ENCODE measurements at places on chromosomes 4 and X. TPM values are rescaled to one million over a fixed set of nuclear protein-coding genes. Genes with fewer than 3 reads are reported as not detected.
A peak's percentile ranks its signal among the peaks of the same experiment; 100 is the strongest.

Gene GLUD2
- 0.25 TPM for total RNA-seq

Gene MND1
- total RNA-seq: 10.8 TPM

Gene XAGE1A
- not detected for total RNA-seq

Gene THAP9
- total RNA-seq: 1.8 TPM

Gene VCX3B
- total RNA-seq: not detected

GRCh38 chr4:41887821-41888686 lies 47.2 kb upstream of the TMEM33 start:
- DNase-seq: no peak

- no peak for DNase-seq
Measured at GRCh38 chrX:40755291-40756249, 20.2 kb upstream of the MED14 start.

DNA sequence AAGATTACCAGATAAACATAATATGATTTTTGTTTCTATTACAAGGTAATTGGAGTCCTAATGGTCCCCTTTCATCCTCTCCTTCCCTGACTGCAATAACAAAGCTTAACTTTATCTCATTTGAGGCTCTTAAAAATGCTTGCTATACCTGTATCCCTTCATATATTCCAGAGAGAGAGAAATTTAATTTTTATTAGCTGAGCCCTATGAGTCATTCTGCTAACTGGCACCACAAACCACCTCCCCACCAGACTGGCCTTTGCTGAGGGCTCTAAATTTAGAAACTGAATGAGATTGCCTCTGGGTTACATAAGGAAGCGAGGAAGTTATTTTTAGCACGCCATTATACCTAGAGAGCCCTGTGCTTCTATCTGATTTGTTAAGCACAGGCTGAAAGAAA lies 27.4 kb downstream of the CBLL2 start:
- peak; percentile 11 for DNase-seq

DNA sequence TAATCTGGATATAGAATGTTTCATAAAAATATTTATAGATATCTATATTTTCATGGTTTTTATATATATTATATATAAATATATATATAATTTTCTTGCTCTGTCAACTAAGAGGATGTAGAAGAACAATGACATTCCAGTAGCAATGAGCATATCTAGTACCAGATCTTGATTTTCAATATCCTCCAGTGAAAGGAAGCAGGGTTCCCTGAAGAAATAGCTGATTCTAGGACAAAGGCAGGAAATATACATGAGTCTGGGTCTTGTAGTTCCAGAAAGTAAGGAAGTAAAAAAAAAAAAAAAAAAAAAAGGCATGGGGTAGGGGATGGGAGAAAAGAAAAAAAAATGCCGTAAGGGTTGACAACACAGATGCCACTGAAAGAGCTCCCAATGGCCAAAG lies 241.4 kb downstream of the RASL11B start:
- no peak for DNase-seq

DNA sequence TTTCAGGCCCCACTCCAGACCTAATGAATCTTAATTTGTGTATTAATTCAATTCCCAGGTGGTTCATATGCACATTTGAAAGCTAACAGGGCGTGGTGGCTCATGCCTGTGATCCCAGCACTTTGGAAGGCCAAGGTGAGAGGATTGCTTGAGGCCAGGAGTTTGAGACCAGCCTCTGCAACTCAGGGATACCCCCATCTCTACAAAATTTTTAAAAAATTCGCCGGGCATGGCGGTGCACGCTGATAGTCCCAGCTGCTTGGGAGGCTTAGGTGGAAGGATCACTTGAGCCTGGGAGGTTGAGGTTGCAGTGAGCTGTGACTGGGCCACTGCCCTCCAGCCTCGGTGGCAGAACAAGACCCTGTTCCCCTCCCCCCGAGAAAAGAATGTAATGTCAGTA lies 31.2 kb downstream of the ADD1 start:
- DNase-seq: no peak
